ENCODE measurements at places on chromosomes 2 and 18.
A peak's percentile ranks its signal among the peaks of the same experiment; 100 is the strongest.

DNA sequence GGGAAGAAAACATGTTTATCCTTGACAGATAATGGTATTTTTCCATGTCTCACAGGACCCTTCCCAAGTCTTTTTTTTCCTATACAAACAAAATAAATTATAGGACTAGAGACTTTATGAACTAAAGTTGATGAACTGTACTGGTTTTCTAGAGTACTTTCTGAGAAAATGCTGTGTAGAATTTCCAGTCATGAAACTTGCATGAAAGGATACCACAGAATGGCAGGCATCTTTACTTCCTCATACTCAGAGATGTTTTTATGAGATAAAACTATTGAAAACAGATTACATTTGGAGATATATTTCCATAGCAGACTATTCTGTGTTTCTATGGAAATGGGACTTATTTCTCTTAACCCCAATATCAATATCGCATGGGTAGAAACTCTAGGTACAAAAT, 403.5 kb downstream of the PARD3B start:
- DNase-seq: no peak

- DNase-seq: peak; percentile 16
Measured at GRCh38 chr18:11327391-11328009, 178.1 kb upstream of the PIEZO2 start.

DNA sequence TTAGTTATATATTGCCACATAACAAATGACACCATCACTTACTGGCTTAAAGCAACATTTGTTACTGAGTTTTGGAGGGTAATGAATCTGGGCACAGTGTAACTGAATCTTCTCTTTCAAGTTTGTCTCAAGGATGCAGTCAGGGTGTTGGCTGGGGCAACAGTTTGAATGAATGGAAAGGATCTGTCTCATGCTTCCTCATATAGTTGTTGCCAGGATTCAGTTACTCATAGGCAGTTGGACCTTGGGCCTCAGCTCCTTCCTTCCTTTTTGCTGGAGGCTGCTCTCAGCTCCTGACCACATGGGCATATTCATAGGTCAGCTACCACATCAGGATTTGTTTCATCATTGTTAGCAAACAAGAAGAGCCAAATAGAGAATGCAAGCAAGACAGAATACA, 466.1 kb upstream of the MC4R start:
- no peak for DNase-seq

DNA sequence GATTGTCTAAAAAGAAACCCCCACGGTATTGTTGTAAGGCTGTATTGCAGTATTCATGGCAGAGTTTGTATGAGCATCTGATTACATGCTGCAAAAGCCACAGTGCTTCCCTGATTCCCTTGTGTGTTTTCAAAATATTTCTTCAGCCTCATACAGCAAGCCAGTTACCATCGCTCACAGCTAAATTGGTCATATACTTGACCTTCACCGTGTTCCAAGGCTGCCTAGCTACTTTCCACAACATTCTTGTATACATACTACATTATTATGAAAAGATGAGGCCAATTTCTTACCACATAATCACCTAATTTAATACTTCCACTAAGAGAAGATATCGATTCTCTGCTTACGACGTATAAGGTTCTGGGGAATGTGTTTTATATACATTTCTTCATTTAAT, 576.3 kb upstream of the CNTNAP5 start:
- no peak for DNase-seq

- DNase-seq: no peak
Measured at GRCh38 chr2:24731923-24732322, 61.3 kb downstream of the PTRHD1 start.

GRCh38 chr2:63819765-63820717, 21.7 kb upstream of the UGP2 start:
- no peak for DNase-seq

DNA sequence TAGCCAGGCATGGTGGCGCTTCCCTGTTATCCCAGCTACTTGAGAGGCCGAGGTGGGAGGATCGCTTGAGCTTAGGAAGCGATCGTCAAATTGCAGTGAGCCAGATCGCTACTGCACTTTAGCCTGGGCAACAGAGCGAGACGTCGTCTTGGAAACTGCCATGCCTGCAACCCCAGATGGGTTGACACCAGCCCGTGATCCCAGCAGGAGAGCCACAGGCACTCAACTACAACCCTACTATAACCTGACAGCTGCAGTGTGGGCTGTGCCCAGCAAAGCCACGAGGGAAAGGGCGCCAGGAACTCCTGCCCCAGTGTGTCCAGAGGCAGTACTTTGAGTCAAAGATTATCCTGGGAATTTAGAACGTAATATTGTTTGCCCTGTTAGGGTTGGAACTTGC, 85.6 kb downstream of the SS18 start:
- no peak for DNase-seq

- DNase-seq: peak; percentile 82
Measured at GRCh38 chr2:96538487-96539214, 2.1 kb downstream of the ARID5A start.

GRCh38 chr2:88686320-88686719, 5.2 kb upstream of the RPIA start:
- DNase-seq: no peak

DNA sequence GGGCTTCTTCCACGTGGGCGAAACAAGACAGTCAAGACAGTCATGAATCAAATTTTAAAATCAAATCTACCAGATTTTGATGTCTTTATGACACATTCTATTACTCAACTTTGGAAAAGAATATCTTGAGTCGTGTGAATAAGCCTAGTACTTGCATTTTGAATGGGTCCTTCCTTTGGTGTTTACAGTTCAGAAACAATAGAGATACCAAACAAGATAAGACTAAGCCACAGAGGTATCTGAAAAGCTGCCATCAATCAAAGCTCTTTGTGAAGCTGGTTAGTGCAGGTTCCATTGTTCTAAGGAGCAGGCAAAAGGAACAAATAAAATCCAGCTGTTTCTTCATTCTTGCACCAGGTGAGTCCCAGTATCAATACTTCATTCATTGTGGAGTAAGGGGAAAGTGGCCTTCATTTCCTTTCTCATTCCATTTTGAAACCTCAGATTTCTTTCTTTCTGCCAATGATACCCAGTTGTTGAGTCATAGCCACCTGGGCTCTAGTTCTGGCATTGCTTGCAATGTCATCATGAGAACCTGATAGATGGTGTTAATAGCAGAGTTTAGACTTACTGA, 151.7 kb upstream of the L3MBTL4 start:
- no peak for DNase-seq

DNA sequence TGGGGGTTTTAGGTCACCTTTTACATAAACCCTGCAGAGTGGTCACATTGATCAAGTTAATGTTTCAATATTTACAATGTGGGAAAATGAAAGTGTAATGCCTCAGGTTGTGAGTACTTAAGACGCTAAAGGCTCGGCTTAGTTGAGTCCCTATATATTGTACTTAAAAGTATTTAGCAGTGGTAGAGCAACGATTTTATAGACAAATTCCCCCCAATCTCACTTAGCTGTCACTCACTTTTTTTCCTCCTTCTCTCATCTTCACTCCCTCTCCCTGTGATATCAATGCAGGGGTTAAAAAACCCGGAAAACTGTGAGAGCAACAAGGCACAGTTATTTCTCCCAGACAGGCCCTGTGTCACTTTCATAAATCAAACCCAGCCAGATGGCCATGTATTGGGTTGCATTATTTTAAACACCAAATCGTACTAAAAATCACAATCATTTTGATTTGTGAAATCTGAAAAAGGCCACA, 5.4 kb downstream of the POU3F3 start:
- no peak for DNase-seq

DNA sequence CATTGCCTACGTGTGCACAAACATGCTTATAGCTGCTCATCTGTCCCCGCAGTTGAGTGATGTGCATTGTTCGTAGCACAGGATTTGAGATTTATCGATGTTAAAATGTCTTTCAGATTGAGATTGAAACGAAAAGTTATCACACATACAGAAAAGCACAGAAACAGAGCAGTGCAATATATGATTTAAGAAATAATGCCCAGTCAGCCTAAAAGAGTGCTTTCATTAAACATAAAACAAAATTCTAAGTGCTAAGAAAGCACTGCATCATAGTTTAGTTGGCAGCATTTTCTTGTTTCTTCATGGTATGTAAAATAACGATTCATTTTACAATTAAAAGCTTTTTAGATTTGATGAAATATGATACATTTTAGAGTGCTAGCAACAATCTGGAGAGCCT, 31.9 kb upstream of the GORASP2 start:
- no peak for DNase-seq

DNA sequence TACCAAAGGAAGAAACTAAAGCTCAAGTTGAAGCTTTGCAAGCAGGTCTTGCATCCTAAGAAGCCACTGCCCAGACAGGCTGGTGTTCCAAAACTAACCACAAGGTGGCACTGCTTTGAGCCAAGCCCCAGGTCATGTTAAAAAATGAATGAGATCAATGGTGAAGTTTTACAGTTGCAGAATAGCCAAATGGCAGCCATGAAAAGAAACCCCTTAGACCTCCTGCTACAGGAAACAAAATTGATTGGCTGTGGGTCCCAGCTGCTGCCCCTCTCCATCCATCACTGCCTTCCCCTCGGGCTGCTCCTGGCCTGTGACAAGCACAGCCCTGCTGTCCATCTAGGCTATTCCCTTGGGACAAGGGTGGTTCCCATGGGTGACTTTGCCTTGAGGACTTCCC, 20.7 kb upstream of the MREG start:
- peak; percentile 54 for DNase-seq

DNA sequence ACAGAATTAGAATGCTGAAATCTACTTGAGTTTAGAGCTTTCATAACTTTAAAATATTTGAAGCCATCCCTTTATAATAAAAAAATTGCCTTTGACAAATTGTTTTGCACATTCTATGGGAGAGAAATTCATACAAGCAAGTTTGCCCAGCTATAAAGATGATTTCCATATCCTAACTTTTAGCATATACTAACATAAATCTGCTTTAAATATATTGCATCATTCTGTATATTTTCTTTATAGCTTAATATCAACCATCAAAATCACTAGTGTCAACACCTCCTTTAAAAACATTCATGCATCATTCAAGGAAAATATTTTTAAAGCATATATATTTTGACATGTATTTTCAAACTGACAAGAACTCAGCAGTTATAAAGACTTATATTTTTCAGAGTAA, 49.9 kb downstream of the WDPCP start:
- no peak for DNase-seq

DNA sequence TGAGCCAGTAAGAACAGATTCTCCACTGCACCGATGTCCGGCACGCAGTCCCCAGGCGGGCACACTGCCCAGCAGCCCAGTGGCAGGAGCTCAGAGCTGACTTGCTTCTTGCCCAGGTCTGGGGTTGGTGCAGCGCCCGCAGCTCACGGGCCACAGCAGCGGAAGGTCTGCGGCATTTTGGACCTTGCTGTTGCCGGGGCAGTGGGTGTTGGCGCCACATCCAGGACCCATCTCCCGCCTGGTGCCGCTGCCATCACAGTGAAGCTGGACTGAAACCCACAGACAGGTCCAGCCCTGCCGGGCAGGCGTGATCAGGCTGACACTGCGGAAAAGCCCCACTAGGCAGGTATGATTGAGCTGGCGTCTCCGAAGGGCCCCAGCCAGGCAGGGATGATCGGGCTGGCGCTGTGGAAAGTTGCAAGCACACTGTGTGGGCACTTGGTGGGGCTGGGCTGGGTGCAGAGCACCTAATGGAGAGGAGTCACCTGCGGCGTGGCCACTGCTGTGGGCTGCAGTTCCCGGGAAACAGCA, 75.5 kb downstream of the SLC66A2 start:
- DNase-seq: no peak

DNA sequence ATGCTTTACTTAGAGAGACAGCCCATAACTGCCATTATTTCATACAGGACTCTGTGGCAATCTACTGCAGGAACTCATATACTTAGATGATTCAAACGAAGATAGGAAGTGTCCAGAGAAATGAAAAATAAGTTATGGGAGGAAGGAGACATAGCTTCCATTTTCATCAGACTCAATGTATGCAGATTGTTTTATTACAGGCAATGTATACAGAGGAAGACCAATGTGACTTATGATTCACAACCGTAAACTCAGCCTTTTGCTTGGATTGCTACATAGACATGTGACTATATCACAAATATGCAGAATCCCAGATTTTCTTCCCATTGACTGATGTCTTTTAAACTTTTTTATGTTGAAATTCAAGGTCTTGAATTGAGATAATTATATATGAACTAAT, 793.4 kb downstream of the SATB2 start:
- no peak for DNase-seq

DNA sequence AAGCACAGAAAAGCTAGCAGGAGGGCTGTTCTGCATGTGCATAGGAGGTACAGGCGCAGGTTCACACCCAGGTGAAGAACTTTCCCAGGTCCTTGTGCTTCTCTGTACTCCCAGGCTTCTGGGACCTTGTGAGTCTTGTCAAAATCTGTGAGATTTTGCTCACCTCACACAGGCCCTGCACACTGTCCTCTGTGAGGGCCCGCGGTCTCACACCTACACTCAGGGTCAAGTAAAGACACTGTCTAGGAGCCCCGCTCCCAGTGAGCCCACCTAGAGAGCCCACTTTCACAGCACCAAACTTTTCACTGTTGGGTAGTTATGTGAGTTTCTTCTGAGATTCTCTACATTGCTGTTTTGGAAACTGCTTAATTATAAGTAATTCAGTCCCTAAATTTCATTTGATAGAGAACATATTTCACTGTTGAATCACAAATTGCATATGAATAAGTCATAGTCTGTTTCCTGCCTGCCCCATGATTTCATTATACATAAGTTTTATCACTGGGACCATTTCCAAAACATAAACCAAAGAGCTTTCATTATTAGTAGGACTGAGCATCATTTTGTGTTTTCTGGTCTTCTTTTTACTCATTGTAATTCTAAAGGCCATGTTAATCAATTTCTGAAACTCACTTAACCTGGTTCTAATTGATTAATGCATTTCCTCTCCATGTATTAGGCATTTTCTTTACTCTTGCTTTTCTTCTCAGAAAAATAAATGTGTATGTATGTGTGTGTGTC, 234.2 kb upstream of the SPOPL start:
- no peak for DNase-seq

DNA sequence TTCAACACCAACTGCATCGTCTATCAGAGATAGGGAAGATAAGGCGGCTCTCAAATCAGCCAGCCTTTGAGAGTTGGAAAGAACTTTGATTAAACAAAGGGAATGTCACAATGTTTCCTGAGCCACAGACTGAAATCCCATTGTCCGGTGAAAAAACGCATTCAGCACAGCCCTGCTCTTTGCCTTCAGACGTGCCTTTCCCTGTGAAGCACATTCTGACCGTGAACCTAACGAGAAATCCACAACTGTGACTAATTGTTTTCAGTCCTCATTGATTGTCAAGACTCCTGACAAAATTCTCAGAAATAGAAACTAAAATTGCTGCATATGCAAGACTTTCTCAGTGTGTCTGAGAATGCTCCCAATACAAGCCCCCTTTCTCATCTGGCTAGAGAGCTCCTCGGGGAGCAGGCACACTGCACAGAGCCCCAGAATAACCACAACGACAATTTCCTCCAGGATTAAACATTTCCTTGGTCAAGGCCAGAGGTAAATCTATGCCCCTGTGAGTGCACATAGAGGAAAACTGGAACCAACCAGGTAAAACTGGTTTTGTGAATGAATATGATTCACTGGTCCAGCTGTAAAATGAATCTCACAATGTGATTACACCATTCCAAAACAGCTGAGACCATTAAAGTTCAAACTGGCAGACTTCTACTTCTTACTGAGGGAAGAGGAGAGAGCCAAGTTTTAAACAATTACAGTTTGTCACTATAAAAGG, 561.9 kb upstream of the ID2 start:
- no peak for DNase-seq

Data from heart right ventricle (tissue), 16 donors.